Omental fat pad (tissue), 4 donors: ENCODE measurements at places on chromosomes 2 and 18.

DNA sequence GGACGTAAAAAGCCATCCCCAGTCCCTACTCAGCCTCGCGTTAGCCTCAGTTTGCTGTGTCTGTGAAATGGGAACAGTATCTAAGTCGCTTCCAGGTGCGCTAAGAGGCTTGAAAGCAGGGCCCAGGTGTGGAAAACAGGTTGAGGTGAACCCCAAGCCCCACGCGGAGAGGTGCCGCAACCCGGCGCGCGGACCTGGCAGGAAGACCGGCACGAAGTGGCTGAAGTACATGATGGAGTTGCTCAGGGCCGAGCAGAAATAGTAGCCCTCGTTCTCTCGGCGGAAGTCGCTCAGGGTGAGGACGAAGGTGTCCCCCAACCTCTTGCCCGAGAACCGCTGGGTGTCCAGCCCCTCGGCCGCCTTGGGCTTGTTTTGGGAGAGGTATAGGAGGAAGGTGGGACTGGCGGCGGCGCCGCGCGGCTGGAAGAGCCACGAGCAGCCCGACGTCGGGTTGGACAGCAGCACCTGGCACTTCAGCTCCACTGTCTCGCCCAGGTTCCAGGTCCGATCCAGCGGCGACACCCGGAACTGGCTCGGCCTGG lies 508 bp downstream of the CD8A start:
- DNase-seq, result no peak

DNA sequence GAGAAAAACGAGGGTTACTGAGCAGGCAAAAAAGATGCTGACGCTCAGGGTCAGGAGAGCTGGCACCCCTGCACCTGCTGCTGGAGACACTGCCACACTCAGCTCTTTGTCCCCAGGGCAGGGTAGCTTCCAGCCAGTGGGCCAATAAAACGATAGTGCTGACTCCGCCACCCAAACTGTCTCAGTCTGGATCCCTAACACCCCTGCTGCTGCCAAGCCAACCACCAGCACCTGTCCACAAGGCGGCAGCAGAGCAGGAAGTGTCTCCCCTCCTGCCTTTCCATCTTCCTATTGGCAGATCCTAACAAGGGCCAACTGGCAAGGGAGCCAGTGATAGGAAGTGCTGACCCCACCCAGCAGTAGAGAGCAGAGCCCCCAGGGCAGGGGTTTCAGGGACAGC lies 531.5 kb upstream of the SALL3 start:
- DNase-seq, result no peak

- no peak for DNase-seq
These were observed 7.0 kb upstream of the NUP35 start for GRCh38 chr2:183117226-183117625.

GRCh38 chr2:112730216-112730615 lies 9.4 kb downstream of the NT5DC4 start:
- DNase-seq, result no peak

GRCh38 chr2:182619276-182619675 lies 96.8 kb upstream of the DNAJC10 start:
- no peak for DNase-seq

DNA sequence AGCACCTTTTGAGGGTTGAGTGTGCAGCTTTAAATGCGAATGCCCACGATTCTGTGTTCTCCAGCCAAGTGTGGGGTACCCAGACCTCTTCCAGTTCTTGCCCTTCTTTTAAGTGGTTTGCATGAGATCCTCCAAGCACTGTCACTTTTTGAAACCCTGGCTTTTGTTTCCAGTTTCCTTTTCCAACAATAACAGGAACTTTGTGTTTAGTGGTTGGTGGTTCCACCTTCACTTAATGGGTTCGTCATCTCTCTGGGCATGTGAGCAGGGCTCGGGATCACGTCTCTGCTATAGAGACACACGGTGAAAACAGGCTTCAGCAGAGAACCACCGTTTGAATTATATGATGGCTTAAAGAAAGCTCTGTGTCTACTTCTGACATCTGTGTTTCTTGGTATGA lies 197.6 kb downstream of the LDLRAD4 start:
- no peak for DNase-seq

GRCh38 chr2:16680781-16681180 lies 15.1 kb upstream of the CYRIA start:
- no peak for DNase-seq

- no peak for DNase-seq
These were observed 937 bp upstream of the LANCL1 start for GRCh38 chr2:210477496-210477895.

- DNase-seq, result no peak
These were observed 327.9 kb downstream of the LPIN1 start for GRCh38 chr2:12074126-12074844.

GRCh38 chr2:139609109-139609508 lies 828.9 kb upstream of the NXPH2 start:
- no peak for DNase-seq

- DNase-seq, result no peak
These were observed 144.0 kb upstream of the VRK2 start for GRCh38 chr2:57902578-57902977.

GRCh38 chr2:84889332-84889731 lies 8.4 kb upstream of the TRABD2A start:
- no peak for DNase-seq

DNA sequence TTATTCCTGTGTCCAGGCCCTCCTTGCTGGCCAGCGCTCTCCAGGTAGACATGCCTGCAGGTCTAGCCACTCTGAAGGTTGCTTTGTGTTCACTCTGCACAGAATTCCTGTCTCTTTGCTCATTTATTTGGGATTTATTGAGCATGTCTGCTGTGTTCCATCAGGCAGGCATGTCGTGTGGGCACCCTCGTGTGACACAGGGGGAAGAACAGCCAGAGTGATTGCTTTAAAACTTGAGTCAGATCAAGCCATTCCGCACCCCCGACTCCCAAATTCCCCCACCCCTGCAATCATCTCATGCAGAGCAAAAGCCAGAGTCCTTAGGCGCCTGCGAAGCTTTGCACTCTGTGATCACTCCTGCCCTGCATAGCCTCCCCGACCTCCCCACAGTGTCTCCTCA lies 44.7 kb upstream of the SIX2 start:
- DNase-seq, result no peak

GRCh38 chr2:216206821-216207220 lies 97.7 kb downstream of the XRCC5 start:
- DNase-seq, result no peak

DNA sequence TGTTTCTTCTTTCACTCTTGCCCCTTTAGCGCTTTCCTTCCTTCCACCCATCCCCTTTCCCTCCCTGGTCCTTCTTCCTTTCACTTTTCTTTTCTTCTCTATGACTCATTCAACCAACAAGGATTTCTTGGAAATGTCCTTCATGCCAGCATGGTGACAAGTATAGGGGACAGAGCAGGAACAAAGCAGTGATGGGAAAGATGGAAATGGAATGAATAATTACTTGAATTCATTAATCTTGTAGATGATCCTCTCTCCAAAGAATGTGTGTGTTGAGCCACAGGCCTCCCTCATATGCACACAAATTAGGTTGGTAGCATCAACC lies 1.5 kb downstream of the VAMP5 start:
- no peak for DNase-seq

DNA sequence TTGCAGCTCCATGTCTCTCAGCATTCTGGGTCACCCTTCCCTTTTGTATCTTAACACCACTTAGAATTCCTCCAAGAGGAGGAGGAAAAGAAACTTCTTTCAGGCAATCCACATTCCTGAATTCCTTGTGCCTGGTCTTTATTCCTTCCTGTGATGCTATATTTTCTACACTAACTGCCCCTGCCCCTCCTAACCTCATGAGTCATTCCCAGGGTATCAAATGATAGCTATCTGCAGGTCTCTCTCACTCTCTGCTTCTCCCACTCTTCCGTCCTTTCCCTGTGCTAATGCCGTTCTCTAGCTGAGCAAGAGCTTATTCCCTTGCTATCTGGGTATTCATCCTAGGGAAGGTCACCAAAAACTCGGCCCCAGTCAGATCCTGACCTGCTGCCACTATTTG lies 395.0 kb upstream of the TCF4 start:
- DNase-seq, result no peak
